Left cardiac atrium (tissue), 4 donors: ENCODE measurements at places on chromosomes 1 and 21.

DNA sequence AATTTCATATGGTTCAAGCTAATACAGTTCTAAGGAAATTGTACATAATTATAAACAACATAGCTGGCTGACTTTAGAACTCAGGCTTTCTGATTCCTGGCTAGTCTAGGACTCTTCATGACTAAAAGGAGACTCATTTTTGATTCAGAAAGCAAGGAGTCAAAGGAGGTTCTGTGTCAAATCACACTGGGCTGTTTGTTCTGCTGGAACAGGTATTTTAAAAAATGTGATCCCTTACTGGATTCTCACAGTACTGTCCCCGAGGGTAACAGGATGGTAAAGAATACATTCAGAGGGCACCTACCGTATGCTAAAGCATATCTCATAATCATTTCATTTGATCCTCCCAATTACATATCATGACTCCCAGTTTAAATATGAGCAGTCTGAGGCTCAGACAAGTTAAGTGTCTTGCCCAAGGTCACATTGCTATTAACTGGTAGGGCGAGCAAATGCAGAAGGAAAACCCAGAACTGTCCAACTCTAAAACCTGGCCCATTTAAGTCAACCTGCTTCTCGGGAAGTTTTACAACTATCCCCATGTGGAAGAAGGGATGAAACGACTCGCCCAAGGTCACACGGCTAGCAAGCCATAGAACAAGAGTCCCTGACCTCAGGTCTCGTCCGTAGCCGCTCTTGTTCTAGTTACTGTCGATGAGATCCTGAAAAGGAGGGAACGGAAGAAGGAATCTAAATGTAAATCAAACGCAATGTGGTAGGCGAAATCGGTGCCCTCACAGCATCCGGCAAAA is 675 bp downstream of the MYSM1 start:
- no peak for DNase-seq

DNA sequence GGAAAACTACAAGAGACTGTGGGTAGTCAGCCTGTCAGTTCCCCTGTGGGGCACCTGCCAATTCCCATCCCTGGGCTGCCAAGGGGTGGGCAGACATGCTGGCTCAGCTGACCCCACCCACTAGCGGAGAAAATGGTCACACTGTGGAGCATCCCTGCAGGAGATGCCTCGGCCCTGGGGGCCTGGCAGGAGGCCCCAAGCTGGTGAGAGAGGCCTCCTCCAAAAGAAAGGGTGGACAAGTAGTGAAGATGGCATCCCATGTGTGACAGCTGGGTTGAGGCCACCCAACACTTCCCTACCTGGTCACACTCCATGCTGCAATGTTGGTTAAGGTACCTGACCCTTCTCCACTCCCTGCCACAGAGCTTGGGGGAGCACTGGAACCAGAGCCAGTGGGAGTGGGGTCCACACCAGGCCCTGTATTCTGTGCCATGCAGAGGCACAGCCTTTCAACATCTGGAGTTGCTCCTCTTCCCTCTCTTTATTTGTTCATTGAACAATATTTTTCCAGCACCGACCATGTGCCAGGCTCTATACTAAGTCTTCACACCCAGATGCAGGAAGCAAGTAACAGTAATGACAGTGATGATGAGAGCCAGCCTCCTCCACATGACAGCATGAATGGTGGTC is 59.5 kb downstream of the KLHDC7A start:
- no peak for DNase-seq

DNA sequence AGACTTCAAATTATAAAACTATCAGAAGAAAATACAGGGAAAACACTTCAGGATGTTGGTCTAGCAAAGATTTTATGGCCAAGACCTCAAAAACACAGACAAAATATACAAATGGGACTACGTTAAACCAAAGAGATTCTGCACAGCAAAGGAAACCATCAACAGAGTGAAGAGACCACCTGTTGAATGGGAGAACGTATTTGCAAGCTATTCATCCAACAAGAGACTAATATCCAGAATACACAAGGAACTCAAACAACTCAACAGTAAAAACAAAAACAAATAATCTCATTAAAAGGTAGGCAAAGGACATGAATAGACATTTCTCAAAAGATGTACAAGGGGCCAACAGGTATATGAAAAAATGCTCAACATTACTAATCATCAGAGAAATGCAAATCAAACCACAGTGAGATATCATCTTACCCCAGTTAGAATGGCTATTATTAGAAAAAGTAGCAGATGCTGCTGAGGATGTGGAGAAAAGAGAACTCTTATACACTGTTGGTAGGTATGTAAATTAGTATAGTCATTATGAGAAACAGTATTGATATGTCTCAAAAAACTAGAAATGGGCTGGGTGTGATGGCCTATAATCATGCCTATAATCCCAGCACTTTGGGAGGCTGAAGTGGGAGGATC is 112.6 kb downstream of the LRIG2 start:
- no peak for DNase-seq

- no peak for DNase-seq
These were observed 35.6 kb downstream of the DHCR24 start for GRCh38 chr1:54851406-54851805.

GRCh38 chr1:40221977-40222772 is 25.6 kb upstream of the TMCO2 start:
- DNase-seq = no peak

- no peak for DNase-seq
These were observed 22.6 kb upstream of the COL9A2 start for GRCh38 chr1:40339420-40340323.

GRCh38 chr1:67666636-67667035 is 18.4 kb upstream of the GADD45A start:
- DNase-seq = no peak

DNA sequence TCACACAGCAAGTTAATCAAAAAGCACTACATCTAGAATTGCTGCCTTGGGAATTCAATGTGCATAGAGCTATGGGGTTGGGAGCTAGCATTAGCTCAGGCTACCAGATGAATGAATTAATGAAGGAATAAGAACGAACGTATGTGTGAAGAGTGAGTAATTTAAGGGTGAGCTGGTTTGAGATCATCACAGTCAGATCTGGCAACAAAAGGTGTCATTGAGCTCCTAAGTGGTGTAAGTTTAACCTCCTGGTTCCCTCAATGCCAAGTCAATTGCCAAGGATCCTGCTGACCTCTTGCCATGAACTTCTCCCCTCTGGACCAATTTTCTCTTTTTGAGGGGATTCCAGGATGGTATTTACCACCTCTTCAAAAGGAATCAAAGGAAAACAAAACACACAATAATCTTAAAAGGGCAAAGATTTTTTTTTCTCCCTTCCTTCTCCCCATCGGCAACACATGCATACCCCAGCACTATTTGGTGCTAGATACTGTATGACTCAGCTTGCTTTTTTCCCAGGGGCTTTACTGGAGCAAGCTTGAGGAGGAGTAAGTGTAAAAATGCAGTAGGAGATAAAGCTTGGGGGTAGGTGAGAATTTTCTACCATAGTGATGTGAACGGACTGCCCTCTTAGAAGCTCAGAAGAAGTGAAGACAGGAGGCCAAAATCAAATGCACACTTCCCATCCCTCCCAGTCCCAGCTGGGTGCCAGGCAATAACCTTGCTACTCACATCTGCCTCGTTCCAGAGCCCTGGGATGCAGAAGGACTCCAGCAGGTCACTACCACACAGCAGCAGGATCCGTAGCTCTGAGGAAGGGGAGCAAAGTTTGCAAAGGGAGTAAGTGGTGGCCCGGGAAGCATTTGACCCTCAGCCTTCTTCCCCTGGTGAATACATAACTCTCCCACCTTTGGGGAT is 92.0 kb downstream of the LAMC2 start:
- DNase-seq = no peak

DNA sequence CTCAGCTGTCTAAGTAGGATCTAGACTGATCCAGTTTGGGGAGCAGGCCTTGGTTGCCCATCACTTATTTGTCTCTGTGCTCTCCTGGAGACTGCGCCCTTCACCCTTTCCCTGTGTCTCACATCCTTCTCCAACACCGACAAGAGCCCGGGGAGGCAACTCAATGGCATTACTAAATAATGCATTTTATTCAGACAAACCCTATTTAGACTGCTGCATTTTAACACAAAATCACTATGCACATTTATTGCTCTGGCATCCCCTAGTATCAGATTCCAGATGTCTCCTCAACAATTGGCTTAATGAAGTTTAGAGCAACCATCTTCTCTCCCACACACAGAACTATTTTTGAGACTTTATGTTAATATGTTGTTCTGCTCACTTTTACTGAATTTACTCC is 436.4 kb upstream of the CHRM3 start:
- no peak for DNase-seq

DNA sequence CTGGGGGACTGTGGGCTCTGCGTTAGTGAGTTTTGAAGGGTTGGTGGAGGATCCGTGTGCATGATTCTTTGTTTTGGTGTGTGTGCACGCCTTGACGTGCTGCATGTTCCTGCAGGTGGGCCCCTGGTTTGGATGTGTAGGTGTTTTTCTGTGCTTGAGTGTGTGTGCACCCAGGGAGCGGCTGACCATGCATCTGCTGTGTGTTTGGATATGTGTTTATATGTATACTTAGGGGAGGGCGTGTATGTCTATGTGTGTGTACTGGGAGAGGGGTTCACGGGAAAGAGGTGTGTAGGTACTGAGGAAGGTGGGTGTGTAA is 1.1 kb downstream of the VANGL2 start:
- no peak for DNase-seq

DNA sequence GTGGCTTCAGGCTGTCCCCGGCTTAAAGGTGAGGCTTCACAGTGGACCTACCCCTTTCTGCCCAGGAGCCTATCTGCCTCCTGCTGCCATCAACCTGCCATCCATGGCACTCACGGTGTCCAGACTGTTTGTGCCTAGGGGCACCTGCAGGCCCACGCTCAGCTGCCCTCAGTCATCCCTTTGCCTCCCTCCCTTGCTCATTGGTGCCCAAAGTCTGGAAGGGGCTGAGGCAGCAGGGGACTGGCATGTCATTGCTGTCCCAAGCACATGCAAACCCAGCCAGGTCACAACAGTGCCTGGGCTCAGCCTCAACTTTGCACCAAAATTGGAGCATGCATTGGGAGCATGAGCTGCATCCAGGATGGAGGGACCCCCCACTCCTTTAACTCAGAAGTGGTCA is 1142.7 kb upstream of the NCAM2 start:
- no peak for DNase-seq

- DNase-seq = no peak
These were observed 10.1 kb upstream of the CITED4 start for GRCh38 chr1:40872276-40872675.
